ENCODE measurements at places on chromosomes 3 and 15.

GRCh38 chr3:158465074-158465473 lies 105.9 kb upstream of the MLF1 start:
- DNase-seq, result no peak

- DNase-seq, result no peak
Measured at GRCh38 chr15:65651831-65652749, 30.4 kb downstream of the SLC24A1 start.

- DNase-seq, result no peak
Measured at GRCh38 chr3:97948351-97949109, 23.7 kb downstream of the RIOX2 start.

GRCh38 chr3:38031022-38031994 lies 1.9 kb upstream of the PLCD1 start:
- peak; percentile 75 for DNase-seq

- no peak for DNase-seq
Measured at GRCh38 chr3:189277711-189278110, 105.9 kb downstream of the TPRG1 start.

- no peak for DNase-seq
Measured at GRCh38 chr3:189202106-189202505, 30.3 kb downstream of the TPRG1 start.

- peak; percentile 90 for DNase-seq
Measured at GRCh38 chr3:188348435-188349244, 194.7 kb downstream of the LPP start.

- no peak for DNase-seq
Measured at GRCh38 chr15:70578196-70578595, 185.2 kb downstream of the UACA start.

DNA sequence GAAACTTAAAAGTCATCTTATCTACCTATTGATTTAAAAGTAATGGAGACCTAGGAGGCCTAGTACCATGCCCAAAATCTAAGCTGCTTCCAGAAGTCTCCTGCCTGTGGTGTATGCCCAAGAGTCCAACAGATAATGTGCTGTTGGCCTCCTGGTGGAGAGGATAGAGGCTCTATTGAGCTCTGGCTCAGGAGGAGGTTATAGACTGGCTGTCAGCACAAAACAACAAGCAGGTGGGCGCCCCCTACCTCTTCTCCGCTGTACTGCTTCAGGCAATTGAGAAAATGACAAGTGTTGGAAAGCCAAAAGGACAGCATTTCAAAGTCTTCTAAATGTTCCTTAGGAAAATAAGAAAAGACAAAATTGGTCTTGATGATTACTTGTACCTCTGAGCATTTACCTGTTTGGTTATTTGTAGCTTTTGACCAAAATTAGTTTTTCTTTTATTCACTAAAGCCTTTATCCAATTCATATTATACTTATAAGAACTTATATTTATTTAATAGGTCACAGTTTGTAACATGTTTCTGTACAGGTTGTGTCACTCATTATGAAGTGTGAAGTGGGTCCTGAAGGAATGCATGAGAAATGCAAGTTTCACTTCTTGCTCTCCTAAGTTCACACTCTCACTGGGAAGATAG lies 17.2 kb upstream of the GNB5 start:
- DNase-seq, result no peak

DNA sequence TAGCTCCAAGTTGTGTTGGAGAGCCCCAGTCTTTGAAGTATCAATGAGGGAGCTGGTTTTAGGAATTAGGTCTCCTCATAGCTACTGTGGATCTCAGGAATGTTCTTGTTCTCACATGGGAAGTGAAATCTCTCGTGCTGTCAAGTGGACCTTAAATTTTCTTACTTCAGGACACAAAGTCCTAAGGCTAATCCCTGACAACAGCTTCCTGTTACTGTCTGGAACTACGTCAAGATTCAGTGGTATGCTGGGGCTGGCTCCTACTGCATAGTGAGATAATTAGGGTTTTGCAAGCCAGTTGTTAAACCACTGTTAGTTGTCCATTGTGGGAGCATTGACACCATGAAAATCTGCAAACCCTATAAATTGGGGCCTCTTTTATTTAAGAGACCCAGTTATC lies 22.8 kb downstream of the MESP1 start:
- no peak for DNase-seq

DNA sequence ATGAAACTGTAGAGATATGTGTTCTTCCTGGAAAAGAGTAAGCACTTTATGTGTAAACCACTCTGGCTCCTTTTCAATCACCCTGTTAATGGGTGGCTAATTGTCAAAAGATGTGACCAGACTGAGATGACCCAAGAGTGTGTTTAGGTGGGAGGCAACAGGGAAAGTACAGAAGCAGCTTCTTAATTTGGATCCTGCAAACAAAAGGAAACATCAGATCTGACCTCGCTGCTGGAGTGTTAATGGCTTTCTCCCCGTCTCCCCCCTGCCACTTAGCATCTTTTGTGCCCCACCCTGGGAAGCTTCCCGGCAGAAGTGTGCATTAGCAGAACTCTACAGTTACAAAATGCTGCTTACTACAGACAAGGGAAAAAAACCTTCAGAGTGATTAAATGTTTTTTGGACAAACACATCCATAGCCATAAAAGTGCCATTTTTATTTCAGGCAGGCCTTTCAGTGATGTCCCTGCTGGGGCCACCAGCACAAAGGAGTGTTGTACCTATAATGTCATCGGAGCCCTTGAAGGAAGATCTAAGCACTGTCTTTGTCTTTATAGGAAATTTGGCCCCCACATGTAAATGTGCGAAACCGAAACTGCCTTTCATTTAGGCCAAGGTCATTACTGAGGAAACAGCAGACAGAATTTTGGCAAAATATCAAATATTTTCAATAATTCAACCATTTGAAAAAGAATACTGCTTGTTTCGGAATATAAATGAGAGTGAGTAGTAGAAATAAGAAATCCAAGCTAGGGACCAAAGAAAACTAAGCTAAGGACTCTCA lies 311.0 kb downstream of the WDR72 start:
- no peak for DNase-seq

DNA sequence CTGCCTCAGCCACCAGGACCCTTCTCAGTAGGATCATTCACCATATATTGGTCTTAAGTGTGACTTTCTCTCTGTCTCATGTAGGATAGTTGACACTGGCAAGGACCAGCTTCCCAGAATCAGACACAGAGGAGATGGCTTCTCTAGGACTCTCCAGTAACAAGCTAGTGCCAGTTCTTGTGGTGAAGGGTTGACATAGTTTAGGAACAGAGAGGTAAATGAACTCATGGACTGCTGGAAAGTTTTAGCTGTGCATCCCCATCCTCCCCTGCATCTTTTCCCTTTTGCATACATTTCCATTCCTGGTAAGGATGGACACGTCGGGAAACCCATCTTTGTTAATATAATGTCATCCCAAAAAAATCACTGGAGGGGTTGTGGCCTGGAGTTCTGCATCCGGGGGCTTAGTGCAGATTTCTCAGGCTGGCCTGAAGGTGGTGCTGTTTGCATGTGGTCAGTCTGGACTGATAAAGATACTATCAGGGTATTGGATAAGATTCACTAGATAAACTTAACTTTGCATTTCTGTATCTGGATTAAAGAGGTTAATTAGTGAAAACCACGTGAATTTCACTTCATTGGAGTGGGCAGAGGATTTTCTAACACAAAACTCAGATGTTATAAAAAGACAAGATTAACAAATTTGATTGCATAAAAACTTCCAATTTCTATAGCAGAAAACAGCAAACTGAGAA lies 110.8 kb downstream of the TBC1D2B start:
- peak; percentile 72 for DNase-seq

DNA sequence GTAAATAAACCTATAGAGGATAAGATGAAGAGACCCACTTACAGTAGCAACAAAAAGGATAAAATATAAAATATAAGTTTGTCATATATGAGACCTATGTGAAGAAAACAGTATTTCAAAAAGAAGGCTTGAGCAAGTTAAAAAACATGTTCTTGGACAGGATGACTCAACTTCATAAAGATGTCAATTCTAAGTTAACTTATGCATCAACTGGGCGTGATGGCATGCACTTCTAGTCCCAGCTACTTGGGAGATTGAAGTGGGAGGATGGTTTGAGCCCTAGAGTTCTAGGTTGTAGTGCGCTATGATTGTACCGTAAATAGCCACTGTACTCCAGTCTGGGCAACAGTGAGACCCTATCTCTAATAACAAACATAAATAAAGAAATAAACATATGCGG lies 59.7 kb downstream of the PDCD6IP start:
- no peak for DNase-seq

DNA sequence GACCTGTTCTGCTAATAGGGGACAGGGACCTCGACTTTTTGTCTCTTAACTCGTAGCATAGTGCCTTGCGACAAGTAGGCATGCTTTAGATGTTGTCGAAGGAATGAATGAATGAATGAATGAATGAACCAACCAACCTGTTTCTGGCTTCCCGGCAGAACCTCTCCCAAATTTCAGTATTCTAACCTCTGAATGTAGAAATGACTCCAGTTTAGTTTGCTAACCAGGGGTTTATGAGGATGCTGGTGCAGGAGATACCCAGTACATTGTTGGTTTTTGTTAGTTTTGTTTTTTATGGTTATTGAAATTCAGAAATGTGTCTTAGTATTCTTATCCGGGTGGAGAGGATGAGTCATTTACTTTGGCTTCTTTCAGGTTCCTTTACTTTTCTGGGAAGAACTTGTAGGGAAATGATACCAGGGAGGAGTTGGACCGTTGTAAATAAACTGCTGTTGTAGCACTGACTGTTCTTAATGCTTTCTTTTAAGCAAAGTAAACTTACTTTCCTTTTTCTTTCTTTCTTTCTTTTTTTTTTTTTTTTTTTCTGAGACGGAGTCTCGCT lies 29.6 kb upstream of the EHHADH start:
- DNase-seq, result no peak

DNA sequence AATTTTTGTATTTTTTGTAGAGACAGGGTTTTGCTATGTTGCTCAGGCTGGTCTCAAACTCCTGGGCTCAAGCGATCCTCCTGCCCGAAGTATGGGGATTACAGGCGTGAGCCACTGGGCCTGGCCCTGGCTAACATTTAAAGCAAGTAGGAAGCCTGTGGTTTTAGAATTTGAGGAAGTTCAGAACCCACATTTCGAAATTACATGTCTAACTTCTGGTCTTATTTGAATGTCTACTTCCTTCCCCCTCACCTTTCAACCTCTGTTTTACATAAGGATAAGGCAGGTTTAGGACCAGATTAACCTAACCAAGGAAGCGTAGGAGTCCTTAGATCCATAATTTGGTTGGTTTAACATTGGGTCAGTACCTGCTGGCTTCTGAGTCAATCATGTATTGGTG lies 120.5 kb upstream of the PROK2 start:
- no peak for DNase-seq

GRCh38 chr3:136346486-136346885 lies 96.3 kb downstream of the PCCB start:
- DNase-seq, result no peak

Measured in lower leg skin (tissue), 4 donors.